ENCODE measurements at places on chromosomes 13 and 19. TPM values are rescaled to one million over a fixed set of nuclear protein-coding genes. Genes with fewer than 3 reads are reported as not detected.

SELENOV gene
- total RNA-seq, result not detected

ZNF416 gene
- 11.2 TPM for total RNA-seq

CGB2 gene
- total RNA-seq, result not detected

ZNF610 gene
- total RNA-seq, result 2.6 TPM

ZNF547 gene
- 2.9 TPM for total RNA-seq
